ENCODE measurements at places on chromosomes 2 and 18.

GRCh38 chr2:72394541-72395070 is 246.9 kb upstream of the CYP26B1 start:
- DNase-seq, result no peak

- no peak for DNase-seq
Measured at GRCh38 chr2:209476367-209477208, 52.7 kb downstream of the MAP2 start.

DNA sequence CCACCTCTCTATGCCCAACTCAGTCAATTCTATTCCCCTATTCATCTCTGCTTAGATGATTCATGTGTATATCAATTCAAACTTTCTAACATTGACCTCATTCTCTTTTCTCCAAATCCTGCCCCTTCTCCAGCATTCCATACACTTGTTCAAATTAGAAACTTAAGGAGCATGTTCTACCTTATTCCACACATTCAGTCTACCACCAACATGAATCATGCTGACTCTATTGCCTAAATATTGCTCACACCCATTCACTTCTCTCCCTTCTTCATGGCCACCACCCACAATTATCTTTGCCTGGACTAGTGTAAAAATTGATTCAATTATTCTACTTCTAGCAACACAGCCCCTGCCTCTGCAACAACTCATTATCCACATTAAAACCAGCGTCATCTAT is 147.5 kb downstream of the VWC2L start:
- DNase-seq, result no peak

GRCh38 chr2:68391869-68392268 is 26.8 kb downstream of the PLEK start:
- no peak for DNase-seq

- no peak for DNase-seq
Measured at GRCh38 chr2:19496646-19497045, 138.2 kb upstream of the OSR1 start.

GRCh38 chr2:166764216-166764615 is 124.1 kb upstream of the XIRP2 start:
- no peak for DNase-seq

DNA sequence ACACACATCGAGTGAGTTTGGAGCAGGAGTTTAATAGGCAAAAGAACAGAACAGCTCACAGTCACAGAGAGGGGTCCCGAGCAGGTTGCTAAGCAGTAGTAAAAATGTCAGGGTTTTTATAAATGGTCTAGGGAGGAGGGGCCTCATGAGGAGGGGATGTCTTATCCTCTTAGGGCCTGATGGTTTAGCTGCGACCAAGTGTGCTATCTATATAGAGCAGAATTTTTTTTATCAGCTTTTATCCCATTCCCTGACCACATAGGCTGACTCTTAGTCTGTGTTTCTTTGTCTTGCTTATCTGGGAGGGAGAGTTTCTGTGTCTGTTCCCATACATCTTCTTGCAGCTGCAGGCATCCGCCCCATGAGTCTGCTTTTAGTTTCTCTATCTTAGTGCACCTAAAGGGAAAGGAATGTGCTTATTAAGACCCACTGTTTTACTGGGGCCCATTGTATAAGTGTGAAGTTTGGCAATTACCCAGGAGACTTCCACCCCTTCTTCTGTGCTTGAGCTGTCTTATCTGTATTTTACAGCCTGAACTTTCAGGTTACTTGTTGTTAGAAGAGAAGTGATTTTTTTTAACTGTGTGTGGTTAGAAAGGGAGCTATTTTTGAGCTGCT is 30.4 kb upstream of the GMCL1 start:
- peak; percentile 66 for DNase-seq

- DNase-seq, result no peak
Measured at GRCh38 chr2:47315475-47315874, 87.5 kb upstream of the MSH2 start.

DNA sequence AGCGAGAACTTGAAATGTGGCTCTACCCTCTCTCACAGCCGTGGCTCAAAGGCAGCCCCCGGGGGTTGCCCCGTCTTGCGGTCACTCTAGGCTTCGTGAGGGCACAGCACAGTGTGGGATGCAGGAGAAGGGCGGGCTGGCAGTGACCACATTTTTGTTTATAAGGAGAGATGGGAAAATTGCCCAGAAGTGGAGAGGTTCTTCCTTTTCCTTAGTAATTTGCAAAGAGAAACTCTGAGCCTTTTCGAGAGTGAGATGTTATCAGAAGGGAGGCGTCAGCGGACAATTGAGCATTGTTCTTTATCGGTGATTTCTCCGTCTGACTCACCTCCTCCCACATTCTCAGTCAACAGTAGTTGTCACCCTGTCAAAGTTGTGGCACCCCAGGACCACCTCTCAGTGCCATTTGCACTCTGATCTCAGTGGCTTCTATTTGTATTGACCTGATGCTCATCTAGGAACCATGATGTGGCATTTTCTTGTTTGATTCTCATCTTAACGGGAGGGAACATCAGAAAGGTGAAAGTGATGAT is 89.6 kb downstream of the ACAA2 start:
- peak; percentile 75 for DNase-seq

GRCh38 chr2:11239147-11239546 is 83.9 kb downstream of the SLC66A3 start:
- DNase-seq, result no peak

DNA sequence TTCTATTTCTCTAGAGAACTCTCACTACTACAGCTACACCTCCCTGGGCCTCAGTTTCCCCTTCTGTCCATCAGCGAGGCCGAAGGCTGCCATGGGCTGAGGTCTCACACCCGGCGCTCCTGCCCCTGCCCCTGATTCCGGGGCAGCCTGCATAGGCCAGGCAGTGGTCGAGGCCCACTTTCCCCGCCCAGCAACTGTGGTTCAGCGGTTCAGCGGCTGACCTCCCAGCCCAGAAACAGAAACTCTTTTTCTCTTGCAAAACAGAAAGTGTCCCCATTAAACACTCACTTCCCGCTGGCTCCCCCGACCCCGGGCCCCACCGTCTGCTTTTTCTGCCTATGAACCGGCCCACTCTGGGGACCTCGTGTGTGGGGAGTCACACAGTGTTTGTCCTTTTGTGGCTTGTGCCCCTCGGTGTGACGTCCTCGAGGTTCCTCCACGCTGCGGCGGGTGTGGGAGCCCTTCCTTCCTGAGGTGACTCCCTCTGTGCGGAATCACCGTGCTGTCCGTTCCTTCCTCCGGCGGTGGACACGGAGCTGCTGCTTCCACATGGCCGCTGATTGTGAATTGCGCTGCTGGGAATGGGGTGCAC is 16.0 kb downstream of the PDCD1 start:
- DNase-seq, result no peak

DNA sequence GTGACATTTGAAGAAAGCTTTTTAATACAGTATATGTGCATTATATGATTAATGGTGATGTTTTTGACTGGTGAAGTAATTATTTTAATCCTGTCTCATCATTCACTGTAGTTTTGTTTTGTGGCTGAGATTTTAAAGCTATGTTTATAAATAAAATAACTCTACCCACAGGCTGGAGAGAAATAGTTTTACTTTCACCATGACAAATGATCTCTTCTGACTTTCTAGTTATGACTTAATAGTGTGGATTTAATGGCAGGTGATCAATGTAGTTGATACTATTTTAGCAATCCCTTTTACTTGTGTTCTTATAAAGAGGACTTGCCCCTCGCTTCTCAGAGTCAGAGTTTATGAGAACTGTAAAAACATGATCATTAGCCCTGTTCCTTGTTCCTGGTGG is 289.5 kb upstream of the SIX3 start:
- no peak for DNase-seq

DNA sequence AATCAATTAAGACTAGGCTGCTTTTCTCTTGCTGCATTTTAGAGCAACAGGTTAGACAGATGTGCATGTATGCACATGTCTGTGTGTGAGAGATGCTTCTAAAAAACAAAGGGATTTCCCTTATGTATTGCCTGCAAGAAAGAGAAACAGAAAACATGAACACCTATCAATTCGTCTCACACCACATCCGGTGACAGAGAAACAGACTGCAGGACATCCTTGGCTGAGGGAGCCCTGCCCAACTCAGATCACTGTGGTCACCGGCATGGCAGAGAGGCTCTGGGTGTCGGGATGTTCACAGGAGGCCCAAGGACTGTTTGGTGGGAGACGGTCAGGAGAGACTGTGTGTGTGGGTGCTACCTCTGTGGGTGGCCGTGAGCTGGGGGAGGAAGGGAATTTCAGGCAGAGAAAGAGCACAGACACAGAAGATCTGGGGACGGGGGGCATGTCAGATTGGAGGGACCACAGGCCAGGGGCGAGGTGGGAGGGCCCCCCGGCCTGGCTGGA is 24.9 kb downstream of the FHL2 start:
- DNase-seq, result no peak

DNA sequence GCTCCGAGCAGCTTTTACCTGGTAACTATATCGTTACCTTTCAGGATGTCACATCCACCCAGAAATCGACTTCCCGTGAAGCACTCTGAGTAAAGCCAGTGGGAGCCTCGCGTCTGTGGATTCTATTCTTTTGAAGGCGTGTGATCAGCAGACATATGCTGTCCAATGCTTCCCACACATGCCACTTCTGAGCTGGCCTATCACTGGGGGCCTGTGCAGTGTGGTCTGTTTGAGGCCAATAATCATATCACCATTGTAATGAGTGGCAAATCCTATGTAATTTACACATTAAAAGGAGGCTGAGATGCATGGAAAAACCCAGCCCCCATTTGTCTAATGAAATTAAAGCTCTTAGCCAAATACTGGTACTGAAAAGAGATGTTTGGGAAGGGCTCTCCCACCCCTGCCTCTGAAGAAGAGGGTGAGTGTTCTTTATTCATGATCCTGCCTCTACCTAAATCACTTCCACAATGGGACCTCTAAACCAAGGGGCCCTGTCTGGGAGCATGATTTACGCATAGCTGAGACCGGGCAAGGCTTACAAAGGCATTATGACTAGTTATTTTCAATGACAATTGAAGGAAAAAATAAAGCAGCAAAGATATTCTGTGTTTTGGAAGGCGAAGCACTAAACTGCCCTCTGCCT is 686.8 kb downstream of the ZEB2 start:
- DNase-seq, result no peak

- DNase-seq, result no peak
Measured at GRCh38 chr18:79515944-79516351, 120.2 kb downstream of the NFATC1 start.

DNA sequence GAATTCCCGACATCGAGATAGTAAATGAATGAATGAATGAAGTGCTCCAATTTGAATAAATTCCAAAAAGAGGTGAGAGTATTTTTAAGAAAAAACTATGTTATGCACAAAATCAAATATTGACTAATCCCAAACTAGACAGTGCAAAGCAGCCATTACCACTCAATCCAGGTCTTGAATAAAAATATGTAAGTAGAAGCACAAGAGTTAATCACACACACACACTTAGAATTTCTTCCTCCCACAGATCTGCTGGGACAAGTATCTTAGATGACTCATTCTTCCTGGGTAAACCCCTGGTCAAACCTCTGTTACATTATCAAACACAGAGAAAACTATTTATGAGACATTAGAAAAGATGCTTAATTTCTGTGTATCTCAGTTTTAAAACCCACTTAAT is 102.0 kb downstream of the PLA2R1 start:
- peak; percentile 71 for DNase-seq

DNA sequence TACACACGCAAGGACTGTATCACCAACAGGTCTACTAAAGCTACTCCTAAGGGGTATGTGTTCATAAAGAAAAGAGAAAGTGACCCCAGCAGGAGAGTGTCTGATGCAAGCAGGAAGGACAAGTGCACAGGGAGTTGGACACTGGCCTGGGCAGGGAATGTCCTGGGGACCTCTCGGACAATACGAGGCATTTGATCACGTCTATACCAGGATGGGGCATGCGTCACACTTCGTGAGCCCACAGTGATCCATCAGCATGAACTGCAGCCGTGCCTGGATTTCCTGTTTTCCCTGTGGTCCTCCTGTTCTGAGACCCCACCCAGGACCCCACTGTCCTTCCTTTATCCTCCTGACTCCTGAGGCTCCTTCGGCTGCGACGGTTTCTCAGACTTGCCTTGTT is 113.9 kb downstream of the HDAC4 start:
- no peak for DNase-seq

DNA sequence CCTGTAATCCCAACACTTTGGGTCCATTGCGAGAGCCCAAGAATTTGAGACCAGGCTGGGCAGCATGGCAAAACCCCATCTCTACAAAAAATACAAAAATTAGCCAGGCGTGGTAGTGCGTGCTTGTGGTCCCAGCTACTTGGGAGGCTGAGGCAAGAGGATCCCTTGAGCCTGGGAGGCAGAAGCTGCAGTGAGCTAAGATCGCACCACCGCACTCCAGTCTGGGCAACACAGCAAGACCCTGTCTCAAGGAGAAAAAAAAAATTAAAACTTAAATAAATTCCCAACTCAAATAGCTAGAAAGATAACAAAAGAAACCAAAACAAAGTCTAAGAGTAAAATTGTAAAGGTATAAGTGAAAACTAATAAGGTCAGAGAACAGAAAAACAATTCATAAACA is 6.2 kb downstream of the ASXL2 start:
- no peak for DNase-seq

DNA sequence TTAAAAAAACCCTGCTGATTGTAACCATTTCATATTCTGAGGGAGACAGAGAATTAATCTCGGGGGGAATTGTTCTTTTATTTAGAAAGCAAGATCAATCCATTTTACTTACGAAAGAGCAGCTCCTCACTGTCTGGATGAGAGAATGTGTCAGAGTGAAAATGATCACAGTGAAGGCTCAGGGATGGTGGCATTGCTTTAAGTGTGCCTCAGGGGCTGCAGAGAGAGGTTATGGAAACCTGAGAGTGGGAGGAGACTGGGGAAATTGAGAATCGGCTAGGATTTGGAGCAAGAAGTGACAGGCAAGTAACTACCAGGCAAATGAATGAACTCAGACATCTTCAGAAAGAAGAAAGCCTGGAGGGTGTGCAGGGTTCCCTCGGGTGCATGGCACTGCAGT is 34.2 kb downstream of the MRPL35 start:
- no peak for DNase-seq

DNA sequence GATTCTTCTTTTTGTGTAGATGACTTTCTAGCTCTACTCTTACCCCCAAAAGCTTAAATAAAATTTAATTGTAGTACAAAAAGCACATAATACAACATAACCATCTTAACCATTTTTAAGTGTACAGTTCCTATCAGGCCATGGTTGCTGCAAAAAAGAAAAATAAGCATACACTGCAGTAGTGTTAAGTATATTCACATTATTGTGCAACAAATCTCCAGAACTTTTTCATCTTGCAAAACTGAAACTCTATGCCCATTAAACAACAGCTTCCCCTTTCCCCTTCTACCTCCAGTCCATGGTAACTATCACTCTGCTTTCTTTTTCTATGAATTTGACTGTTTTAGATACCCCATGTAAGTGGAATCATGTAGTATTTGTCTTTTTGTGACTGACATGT is 18.1 kb downstream of the PPM1B start:
- DNase-seq, result no peak

DNA sequence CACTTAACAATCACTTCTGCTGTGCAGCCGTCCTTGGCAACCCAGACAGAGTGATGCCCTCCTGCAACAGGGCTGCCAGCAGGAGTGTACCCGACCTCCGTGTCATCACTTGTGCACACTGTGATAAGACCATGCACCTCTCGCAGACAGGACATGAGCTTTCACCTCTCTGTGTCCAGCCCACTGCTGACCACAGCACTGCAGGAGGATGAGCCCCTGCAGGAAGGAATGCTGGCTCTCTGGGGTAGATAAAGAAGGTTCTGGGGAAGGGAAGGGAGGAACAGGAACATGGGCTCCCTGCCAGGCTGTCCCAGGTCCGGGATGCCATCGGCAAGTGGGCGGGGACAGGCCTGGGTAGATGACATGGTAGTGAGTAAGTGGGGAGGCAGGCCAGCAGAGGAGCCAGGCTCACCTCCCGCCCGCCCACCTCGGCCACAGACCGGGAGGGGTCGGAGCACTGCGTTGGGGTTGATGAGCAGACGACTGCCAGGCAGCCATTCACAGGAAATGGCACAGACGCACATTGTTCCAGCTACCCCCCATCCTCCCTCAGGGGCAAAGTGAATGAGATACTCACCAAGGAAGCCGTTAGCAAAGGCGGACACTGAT is 18.6 kb upstream of the COL6A3 start:
- DNase-seq, result no peak
